Cerebellum (tissue), 4 donors: ENCODE measurements at places on chromosomes 6 and 20. TPM values are rescaled to one million over a fixed set of nuclear protein-coding genes. Genes with fewer than 3 reads are reported as not detected.

CDSN gene
- not detected for total RNA-seq

LHFPL5 gene
- 1.00 TPM for total RNA-seq

TOX2 gene
- total RNA-seq: 0.54 TPM

ATP6V1G2 gene
- total RNA-seq: 48.2 TPM

DNA sequence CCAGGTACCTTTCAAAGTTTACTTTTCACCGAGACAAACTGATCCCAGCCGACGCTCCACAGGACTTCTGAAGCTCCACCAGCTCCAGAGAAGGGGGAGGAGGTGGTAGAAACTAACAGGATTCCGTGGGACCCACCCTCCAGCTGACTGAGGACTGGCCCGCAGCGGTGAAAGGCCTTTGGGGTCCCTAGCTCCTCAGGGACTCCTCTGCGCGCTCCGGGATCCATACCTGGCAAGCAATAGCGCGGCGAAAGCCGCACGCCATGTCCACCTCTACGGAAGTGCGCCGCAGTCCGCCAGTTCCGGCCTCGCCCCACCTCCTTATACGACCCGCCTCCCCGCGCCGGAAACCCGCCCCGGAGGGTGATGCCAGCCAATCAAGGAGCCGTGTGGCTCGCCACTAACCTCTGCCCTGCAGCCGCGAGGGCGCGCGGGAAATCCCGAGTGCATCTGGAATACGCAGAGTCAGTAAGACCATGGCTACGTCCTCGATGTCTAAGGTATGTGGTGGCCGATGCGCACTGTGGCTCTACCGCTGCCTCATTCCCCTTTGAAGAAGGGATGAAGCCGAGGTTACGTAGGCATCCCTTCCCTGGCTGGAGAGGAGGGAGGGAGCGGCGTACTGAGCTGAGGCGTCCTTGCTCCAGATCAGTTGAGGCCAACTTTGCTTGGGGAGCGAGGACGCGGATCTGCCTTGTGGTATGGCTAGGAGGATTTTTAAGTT, at the start of the genes ORC3 and RARS2:
Gene ORC3, plus strand, starts transcription at position 443 of the 724 bp plus-strand sequence. Its CDS starts 34 bp downstream, at position 477.
Gene RARS2, minus strand, starts transcription at position 295 of the 724 bp plus-strand sequence. Its CDS starts 30 bp downstream, at position 265.
- peak; percentile 97 for DNase-seq

TSPYL4 gene
- 59.5 TPM for total RNA-seq

DNA sequence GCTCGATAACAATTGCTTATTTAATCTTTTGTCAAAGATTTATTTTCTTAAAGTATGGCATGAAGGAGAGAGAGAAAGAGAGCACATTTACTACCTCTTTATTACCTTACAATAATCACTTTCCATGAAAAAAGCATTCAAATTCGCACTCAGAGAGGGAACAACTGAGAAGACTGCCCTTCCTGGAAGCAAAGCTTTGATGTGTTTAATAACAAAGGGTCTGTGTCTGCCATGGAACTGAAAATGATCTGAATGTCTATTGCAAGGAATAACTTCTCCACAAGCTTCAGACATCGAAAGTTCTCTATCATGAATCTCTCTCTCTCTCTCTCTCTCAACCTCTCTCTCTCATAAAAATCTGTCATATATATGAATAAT, 308.9 kb downstream of the HDGFL1 start:
- DNase-seq: no peak

DNA sequence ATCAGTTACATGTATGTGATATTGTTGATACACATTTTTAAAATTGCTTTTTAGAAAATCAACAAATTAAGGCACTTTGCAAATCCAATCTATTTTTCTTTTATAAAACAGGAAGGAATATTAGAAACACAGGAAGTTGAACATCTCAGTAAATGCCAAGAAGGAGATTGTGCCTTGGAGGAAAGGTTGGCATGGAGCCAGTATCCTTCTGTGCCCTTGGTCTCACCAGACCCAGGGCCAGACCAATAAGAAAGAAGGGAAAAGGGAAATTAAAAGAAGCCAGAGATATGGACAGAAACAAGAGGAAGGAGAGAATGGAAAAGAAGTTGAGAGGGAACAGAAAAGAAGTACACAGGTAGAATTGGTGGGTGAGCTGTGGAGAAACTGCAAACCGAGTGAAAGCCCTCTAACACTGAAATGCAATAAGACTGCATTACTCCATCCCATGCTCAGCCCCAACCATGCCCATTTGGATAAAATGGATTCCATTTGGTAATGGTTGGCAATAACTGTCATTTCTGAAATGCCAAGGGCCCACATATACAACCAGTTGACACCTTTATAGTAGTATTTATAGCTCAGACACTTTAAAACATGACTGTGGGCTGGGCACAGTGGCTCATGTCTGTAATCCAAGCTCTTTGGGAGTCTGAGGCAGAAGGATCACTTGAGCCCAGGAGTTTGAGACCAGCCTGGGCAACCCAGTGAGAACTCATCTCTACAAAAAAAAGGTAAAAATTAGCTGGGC, 133.8 kb downstream of the GMPR start:
- no peak for DNase-seq

GRCh38 chr20:41293269-41294037, 24.1 kb downstream of the ZHX3 start:
- DNase-seq: no peak

DNA sequence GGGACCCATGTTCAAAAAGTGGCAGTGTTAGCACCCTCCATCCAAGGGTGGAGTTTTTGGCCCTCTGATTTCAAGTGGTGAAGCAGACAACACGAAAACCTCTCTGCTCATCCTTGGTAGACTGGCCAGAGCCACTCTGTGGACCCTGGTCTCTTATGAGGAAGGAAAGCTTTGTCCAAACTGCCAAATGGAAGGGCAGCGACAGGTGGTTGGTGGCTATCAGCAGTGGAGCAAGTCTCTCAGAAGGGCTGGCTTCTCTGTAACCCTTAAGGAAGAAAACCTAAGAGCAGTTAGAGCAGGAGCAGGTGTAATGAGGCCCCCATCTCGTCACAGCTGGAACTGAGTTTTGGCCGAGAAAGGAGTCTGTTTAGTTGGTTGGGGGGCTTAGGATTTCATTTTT, 155.8 kb downstream of the SLC16A10 start:
- DNase-seq: no peak

DNA sequence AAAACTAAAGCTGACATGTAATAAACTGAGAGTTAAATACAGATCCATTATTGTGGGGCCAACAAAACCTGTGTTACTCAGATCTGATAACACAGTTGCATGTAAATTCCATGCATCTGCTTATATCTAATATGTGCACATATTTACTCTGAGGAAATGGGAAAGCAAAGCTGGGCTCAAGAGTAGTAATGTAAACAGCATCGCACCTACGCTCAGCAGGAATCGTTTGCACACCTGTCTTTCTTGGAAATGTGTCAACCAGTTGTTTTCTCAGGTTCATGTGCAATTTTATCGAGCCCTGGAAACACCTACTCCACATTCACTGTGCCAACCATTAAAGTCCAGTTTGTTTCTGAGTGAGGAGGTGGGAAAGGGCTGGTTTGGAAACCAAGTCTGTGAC, 80.3 kb upstream of the CNKSR3 start:
- DNase-seq: no peak

GCNT2 gene
- total RNA-seq: 58.3 TPM

DNA sequence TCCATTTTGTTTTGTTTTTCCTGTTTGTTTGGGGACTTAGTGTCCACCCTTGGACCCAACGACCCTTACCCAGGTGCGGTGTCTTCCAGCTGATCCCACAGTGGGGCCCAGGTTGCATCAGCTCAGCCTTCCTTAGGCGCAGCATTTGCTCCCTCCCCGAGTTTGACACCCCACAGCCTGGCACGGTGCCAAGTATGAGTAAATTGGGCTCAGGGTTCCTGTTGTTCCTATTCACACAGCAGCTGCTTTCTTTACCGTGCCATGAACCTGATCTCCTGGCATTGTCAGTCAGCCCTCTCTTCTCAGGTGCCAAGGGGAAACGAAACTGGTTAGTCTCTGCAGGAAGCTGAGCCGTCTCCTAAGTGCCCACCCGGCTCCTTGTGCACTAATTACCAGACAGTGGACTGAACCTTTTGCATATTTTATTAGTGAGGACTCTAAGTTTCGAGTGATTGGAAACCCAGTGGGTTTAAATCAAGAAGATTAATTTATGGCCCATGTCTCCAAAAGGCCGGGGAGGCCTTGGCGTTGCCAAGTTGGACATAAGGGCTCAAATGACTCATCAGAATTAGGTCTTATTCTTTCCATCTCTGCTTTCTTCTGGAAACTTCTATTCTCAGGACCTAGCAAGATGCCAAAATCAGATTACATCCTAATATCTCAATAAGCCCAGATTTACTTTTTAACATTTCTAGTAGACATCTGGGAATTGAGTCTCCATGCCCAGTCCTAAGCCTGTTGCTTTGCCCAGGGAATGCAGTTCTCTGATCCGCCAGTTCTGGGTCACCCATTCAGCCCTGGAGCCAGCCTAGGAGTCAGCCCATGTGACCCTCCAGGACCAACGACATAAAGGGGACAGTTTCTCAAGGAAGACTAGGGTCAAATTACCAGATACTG, 68.8 kb downstream of the TSHZ2 start:
- peak; percentile 48 for DNase-seq

DNA sequence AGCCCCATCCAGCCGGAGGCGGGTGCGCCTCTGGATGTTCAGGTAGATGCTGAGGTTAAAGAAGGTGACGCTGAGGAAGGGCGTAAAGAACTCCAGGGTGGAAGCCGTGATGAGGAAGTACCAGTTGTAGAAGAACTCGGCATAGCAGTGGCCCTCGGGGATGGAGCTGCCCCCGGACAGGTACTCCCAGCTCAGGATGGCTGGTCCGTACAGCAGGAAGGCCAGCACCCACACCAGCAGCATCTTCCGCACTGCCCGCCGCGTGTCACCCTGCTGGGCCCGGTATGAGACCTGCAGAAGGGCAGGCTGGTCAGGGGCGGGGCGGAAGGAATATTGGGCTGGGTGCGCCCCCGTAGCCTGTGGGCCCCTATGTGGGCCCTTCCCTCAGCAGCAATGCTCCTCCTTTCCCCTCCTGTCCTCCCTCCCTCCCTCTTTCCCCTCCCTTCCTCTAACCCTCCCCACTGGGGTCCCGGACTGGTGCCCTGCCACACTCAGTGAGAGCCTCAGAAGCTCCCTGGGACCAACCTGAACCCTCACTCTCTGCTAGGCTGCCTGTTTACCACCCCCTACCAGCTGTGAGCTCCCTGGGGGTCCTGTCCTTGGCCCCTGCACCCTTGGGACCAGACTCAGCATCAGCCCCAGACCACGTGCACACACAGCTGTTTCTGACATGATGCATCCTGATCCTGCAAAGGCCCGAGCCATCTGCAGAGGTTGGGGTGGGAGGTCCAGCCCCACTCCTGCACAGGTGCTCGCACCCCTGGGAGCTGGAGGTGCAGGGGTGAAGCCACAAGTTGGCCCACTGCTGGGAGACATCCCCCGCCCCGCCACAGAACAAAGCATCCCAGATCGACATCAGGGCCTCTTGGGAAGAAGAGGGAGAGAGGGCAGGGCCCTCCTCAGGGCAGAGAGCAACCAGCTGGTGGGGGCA, 3.2 kb downstream of the HRH3 start:
- DNase-seq: no peak

DNA sequence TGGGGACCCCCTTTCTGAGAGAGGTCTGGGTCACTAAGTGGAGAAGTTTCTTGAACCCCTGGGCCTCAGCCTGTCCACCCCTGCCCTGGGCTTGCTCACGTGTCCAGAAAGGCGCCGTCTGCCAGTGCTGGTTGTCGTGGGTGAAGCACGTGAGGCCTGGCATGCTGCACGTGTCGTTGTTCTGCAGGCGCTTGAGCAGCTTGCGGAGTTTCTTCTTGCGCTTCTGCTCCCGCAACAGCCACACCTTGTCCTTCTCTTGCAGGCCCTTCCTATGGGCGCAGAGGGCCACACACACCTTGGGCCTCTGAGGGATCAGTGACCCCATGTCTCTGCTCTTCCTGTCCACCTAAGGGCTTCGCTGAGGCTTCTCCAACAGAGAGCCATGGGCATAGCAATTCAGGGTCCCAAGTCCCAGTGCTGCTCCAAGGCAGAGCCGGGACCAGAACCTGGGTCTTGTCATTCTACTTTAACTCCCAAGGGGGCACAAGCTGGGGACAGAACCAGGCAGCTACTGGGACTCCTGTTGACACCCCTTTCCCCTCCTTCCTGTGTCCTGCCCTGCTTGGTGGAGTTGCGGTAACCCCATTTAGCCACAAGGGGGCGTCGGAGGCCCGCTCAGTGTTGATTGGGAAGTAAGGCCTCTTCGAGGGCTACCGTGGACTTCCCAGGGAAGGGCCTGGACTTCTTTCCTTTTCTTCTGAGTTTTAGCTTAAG, 121.8 kb downstream of the SULF2 start:
- DNase-seq: peak; percentile 60

GRCh38 chr6:151721146-151721545, 86.3 kb upstream of the ESR1 start:
- no peak for DNase-seq

- DNase-seq: no peak
Observed at GRCh38 chr6:140915551-140915950, 1217.2 kb upstream of the GJE1 start.

DNA sequence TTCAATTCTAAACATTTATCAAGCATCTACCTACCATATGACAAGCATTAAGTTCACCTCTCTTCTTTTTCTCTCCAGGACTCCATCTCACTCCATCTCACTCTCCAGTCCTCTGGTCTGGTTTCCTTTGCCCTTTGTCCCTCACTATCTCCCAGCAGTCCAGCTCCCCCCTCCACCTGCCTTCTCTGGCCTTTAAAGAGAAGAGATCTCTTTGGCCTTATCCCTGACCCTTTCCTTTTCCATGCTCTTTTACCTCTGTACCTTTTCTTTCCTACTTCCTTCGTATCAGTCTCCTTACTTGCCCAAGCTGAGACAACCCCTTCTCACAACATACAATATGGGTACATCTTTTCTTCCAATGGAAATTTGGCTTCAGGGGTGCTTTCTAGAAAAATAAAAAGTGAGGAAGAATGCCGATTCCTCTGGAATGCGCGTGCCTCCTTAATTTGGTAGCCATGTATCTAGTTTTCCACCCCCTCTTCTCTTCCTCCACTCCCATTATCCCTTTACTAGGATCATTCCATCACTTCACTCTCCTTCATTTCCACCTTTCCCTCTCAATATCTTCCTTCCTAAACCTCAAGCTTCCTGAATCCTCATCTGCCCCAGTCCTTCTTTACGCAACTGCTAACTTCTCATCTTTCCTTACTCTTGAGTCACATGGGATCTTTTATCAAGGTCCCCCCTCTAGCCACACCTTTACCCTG, 745 bp upstream of the AGPAT1 start:
- DNase-seq: no peak

DNA sequence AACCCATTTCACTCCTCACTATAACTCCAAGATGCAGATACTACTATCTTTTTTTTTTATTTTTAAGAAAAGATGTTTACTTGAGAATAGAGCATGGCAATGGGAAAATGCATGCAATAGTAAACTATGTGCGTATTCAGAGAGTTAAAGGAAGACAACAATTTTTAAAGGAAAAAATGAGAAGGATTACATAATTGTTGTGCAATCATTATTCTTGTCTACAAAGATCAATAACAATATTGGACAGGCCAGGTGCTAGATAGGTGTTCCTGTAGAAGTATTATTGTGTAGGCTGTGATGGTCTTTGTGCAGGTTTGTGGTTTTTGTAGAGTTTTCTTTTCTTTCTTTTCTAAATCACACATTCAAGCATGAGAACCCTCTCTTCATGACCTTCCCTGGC, 20.6 kb downstream of the CYP39A1 start:
- no peak for DNase-seq

SYNDIG1 gene
- 12.4 TPM for total RNA-seq

DNA sequence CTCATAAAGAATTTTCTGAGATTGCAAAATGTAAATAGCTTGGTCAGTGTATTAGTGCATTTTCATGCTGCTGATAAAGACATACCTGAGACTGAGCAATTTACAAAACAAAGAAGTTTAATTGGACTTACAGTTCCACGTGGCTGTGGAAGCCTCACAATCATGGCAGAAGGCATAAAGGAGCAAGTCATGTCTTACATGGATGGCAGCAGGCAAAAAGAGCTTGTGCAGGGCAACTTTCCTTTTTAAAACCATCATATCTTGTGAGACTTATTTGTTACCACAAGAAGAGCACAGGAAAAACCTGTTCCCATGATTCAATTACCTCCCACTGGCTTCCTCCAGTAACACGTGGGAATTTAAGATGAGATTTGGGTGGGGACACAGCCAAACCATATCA, 112.7 kb upstream of the HDDC2 start:
- DNase-seq: no peak
